ENCODE measurements at places on chromosomes 2 and 18. TPM values are rescaled to one million over a fixed set of nuclear protein-coding genes. Genes with fewer than 3 reads are reported as not detected.

- no peak for DNase-seq
Measured at GRCh38 chr2:177246000-177246399, 18.5 kb downstream of the NFE2L2 start.

- DNase-seq, result no peak
Measured at GRCh38 chr2:50582164-50582563, 449.8 kb downstream of the NRXN1 start.

DNA sequence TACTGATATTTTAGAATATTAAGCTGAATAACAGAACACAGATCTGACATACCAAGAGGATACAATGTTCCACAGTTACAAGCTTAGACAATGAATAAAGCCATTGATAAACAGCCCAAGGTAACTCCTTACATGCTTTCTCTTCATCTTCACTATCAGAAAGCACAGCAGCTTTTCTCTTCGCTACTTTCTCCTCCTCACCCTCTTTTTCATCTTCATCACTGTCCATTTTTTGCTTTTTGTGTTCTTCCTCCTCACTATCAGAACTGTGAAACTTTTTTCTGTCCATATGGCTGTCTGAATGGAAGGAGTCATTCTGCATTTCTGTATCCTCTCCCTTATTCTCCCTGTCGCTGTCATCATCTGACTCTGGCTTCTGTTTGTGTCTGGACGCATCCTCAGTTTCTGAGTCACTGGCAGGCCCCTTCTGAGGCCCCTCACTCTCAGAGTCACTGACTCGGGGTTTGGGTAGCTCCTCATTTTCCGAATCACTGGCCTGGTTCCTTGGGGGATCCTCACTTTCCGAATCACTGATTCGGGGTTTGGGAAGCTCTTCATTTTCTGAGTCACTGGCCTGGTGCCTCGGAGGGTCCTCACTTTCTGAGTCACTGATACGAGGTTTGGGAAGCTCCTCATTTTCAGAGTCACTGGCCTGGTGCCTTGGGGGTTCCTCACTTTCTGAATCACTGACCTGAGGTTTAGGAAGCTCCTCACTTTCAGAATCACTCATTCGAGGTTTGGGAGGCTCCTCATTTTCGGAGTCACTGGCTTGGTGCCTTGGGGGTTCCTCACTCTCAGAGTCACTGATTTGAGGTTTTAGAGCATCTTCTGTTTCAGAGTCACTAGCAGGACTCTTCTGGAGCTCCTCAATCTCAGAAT is 21.5 kb downstream of the IWS1 start:
- no peak for DNase-seq

The PMS1 gene
- 29.9 TPM for polyA plus RNA-seq

DNA sequence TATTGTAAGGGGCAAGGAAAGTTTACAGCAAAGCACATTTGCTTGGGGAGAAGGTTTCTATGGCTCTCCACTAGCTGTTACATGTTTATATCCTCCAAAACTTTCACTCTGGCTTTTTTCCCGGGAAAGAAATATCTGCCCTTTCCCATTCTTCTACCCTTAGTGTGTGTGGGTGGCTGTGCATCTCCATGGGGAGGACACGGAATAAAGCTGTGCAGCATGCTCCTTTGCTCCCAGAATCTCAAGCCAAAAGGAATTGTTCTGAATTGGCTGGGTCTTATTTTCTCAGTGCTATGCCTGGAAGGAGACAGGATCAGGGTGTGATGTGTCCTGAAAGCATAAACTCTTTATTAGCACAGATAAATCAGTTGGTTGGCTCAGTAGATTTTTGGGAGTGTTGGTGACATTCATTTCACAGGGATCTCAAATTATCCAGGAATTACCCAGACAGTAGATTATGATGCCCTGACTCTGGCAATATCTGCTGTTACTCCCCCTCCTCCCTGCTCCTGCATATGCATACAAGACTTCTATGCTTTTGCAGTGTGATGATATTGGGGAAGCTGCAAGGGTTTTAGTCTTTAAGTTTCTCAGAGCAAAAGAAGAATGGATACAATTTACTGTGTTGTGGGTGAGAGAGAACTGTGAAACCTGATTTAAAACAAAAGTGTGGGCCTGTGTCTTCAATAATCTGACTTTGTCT is 63.1 kb downstream of the PARD3B start:
- peak; percentile 77 for DNase-seq

The DRC1 gene
- polyA plus RNA-seq, result not detected

The DSC2 gene
- 6.3 TPM for polyA plus RNA-seq

DNA sequence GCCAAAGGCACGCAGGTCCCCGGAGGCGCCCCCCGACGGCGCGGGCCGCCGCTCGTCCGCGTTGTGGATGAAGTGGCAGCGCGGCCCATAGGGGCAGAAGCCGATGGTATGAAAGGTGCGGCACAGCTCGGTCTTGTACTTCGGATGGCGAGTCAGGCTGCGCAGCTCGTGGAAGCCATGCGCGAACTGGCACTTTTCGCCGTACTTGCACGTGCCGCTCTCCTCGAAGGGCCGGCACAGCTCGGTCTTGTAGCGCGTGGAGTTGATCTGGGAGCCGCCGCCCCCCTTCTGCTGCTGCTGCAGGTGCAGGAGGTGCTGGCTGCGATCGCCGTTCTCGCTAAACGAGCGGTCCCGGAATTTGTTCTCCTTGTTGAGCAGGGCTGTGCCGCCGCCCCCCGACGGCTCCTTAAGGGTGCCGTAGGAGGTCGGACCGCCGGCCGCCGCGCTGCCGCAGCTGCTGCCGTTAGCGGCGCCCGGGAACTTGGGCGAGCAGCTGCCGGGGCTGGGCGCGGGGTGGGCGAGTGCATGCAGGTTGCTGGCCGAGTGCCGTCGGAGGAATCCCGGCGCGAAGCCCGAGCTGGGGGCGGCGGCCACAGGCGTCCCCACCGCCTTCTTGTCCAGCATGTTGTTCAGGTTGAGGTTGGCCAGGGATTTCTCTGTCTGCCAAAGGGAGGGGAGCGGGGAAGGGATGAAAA is 1.2 kb downstream of the ZFP36L2 start:
- DNase-seq, result peak; percentile 65

DNA sequence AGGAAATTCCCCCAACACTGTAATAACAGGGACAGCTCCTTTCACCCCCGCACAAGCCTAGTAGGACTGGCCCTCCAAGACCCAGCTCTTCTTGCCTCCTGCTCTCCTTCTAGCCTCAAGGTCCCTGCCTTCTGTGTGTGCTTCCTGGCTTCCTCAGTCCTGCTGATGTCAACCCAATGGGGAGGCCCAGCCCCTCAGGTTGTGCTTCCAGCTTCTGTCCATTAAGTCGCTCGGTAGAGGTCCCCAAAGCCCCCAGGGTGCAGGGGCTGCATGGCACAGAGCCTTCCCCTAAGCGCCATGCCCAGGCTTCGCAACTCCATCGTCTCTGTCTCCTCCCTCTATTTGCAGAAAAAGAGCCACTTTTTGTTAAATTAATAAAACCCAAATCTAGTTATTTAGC is 39.0 kb downstream of the BOK start:
- no peak for DNase-seq

DNA sequence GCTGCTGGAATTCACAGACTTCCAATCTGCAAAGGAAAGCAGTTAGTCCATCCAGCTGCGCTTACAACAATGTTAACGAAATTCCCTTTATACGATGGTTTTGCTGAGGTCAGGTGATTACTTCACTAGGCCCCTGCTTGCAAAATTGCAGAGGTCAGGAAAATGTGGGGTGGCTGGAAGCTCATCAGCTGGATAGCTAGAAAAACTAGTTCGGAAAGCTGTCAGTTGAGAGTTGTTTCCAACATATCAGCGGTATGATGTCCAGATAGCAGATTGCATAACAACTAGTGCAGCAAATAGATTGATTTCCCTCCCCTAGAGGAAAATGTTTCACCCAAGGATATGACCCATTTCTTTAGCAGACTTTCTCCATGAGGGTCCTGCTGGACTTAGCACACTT is 2021.1 kb upstream of the CELF4 start:
- DNase-seq, result peak; percentile 25

- no peak for DNase-seq
Measured at GRCh38 chr2:237254369-237254861, 159.5 kb downstream of the COL6A3 start.

The ASAP2 gene
- not detected for polyA plus RNA-seq

GRCh38 chr2:3895021-3895420 is 191.6 kb downstream of the DCDC2C start:
- no peak for DNase-seq

DNA sequence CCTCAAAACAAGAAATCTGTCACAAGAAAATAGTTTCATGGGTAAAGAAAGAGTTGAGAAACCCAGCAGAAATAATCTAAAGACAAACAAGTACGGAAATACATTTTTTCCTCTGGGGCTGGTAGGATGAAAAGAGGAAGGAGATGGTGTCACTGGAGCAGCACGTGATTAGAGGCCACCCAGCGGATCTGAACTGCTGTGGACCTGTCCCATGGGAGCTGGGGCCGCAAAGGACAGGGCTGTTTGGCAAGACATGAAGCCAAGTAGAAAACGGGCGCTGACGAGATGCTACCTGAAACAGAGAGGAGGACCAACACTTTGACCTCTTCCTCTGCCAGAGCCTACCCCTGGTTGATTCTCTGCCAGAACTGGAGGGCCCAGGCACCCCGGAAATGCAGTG is 295.4 kb upstream of the ATP5MC3 start:
- no peak for DNase-seq

The ALK gene
- polyA plus RNA-seq, result 0.58 TPM

GRCh38 chr2:219060821-219061791 is at the start of gene IHH:
Gene IHH (minus strand): TSS chr2:219060921. CDS start chr2:219060467, 454 bp downstream.
- DNase-seq, result no peak

DNA sequence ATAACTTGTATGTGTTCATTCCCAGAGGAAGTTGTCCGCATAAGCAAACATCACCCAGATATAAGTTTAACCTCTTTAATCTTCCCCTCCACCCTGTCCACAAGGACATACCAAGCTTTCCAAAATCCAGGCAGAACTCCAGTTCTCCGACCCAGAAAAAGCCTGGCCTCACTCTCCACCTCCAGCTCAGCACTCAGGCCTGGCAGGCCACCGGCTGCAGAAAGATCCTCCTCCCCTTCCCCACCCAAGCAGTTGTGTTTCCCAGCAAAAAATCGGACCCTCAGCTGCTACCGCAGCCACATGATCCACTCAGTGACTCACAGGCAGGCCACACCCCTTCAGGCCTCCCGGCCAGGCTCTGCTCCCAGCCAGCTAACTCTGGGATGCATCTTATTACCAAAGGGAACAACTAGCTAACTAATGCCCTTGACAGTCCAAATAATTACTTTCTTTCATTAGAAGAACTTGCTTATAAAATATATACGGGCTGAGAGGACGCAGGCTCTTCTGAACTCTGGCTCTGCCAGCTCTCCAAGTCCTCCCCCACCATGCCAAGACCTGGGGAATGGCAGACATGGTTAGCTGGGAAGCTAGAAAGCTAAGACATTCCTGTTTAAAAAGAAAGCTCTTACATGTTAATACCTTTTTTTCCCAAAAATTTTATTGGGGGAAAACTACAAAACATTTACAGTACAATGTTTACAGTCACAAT is 4.5 kb downstream of the ZFP36L2 start:
- peak; percentile 96 for DNase-seq

GRCh38 chr2:241613017-241613780 is 23.8 kb downstream of the THAP4 start:
- peak; percentile 32 for DNase-seq

The GBX2 gene
- not detected for polyA plus RNA-seq

DNA sequence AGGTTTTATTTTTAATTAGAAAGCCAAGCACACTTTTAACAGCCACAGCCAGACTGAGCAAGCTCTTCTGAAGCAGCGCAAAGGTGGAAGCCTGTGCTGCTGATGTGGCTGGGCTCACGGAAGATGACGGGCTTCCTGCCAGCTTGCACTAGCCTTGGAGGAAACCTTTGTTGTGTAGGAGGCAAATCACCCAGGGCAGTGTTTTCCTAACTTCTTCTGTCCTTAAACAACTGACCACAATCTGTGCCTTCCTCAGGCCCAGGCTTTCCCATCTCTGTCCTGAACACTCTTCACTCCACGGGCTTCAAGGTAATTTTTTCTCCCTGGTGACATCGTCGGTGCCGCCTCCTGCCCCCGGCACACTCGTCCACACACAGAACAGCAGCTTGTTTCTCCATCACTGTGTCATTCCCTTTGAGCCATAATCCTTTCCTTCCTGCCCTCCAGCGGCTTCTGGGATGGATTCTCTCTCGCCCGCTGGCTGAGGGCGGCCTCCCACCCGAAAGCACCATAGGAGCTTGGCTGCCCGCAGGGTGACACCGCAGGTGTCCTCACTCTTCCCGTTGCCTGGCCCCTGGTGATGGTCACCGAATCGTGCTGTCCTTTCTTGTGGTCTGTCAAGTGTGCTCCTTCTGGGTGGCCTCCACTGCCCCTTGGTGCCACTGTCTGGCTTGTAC is 31.1 kb upstream of the INHBB start:
- no peak for DNase-seq

- DNase-seq, result no peak
Measured at GRCh38 chr2:136324966-136325365, 207.0 kb upstream of the CXCR4 start.

DNA sequence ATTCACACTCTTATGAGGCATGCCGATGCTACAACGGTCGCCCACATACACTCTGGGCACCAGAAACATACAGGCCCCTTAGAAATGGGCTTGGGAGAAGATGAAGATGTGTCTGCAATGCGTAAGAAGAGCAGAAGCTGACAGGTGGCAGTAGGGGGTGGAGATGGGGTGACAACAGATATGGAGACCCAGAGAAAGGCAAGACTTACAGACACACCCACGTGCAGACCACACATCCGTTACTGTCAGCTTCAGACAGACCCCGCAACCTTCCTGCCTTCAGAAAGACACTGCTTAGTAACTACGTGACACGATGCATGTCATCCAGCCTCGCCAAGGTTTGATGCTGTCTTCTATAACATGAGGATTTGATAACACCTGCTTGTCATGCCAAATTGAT is 89.5 kb downstream of the ZFP36L2 start:
- no peak for DNase-seq

DNA sequence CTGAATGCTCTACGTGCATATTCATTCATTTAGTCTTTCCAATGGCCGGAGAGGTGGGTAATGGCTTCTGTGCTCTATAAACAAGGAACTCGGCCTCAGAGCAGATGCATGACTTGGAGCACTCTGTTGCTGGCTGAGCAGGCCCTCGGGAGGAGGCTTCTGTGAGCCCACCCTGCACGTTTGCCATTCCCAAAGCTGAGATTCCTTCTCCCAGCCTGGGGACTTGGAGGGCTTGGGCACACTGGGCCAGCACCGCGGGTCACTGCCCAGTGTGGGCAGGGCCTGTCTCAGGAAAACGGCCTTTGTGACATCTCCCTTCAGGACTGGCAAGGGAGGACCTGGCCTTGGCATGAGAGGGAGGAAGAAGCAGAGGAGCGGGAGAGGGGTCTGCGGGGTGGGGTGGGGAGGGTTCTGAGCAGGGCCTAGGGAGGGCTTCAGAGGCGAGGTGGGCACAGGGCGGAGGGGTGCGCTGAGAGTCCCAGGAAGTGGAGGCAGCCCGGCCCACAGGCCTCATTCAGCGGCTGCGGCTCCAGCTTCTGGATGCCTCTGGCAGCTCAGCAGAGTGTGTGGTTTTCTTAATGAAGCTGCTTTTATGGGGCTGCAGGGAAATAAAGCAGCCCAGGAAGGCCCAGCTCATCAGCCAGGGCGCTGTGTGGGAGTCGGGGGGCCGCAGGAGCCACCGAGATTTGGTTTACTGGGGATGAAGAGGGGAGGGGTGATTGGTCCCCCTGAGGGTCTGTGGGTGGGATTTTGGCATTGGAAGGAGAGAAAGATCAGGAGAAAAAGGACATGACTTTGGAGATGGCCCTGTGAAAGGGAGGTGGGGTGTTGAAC is 51.7 kb upstream of the OTOF start:
- no peak for DNase-seq

The RAB17 gene
- polyA plus RNA-seq, result 2.0 TPM

All from muscle of arm (tissue), 14 donors.